ENCODE measurements at places on chromosomes 12 and 14. TPM values are rescaled to one million over a fixed set of nuclear protein-coding genes. Genes with fewer than 3 reads are reported as not detected.

DNA sequence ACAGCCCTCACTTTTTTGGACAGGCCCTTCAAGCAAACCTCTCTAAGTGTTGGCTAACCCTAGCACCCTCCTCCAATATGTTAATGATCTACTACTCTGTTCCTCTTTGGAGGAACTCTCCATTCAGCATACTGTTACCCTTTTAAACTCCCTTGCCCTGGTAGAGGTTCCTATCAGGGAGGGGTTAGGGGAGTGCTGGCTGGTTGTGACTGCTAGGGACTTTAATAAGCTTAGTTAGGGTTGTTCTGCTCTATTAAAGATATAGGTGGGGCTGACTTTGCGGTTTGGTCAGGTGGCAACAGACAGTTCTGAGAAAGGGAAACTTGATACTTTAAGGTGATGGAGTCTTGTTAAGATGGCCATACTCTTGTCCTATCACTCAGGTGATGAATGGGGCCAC lies 301.5 kb upstream of the FBXO33 start:
- no peak overlapping the region for H3K4me3 ChIP-seq
- H3K27me3 ChIP-seq = no peaks in the 10 kb centered on the region
- no peaks in the 10 kb centered on the region for H3K36me3 ChIP-seq
- DNase-seq = no peak
- H3K27ac ChIP-seq = no peak overlapping the region

DNA sequence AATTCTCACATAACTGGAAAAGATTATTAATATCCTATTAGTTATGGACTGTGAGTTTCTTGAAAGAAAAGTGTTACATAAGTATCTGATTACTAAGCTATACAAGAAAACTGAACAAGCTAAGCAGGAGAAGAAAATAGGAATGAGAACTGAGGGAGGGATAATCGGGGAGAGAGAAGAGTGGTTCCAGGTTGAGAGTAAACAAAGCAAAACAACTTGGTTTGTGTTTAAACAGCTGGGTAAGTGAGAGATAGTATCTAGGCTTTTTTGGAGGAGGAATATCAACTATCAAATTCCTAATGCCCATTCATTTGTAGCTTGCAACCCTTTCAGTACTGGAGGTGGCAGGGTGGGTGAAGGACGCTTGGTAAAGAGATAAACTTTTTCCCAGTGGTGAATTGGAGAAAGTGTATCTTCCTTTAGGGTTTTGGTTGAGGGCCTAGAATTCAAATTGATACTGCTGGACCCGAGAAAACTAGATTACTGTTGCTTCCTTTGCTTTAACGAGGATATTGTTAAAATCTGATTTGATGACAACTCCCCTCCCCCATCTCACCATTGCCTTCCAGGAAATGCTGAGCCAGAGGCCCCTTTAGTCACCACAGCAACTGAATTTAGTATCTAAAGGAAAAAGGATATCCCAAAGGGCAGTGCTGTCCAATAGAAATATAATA lies 2.0 kb upstream of the SLC2A3 start:
- no peaks in the 10 kb centered on the region for H3K4me1 ChIP-seq
- no peak overlapping the region for H3K4me3 ChIP-seq
- DNase-seq = no peak
- H3K27ac ChIP-seq = no peak overlapping the region
- no peaks in the 10 kb centered on the region for H3K36me3 ChIP-seq

- H3K36me3 ChIP-seq = no peaks in the 10 kb centered on the region
- H3K4me3 ChIP-seq = no peak overlapping the region
- peaks cover 4% of the 10 kb centered on the region for H3K4me1 ChIP-seq
- DNase-seq = no peak
- H3K27me3 ChIP-seq = no peaks in the 10 kb centered on the region
These were observed 25.5 kb upstream of the LMNTD1 start for GRCh38 chr12:25578411-25579143.

DNA sequence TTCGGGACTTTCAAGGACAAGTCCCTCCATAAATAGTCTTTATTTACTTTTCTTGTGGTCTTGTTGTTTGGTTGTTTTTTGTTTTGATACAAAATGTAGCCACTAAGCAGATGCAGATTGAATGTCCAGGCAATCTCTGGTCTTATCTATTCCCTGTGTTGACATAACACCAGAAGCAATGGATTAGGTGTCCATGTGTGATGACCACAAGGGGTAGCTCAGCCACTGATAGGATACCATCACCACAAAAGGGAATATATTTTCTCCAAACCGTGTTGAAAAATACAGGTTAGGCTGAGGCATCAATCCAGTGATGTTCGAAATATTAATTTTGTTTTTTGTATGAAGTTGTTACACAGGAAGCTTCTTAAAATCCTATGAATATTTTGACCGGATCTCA lies 196.3 kb downstream of the EPS8 start:
- no peaks in the 10 kb centered on the region for H3K4me1 ChIP-seq
- no peak overlapping the region for H3K27ac ChIP-seq
- H3K4me3 ChIP-seq = no peak overlapping the region
- no peak for DNase-seq
- no peaks in the 10 kb centered on the region for H3K36me3 ChIP-seq

RNASE7 gene
- total RNA-seq = not detected
